Hematopoietic multipotent progenitor cell treated with erythropoietin and hydrocortisone succinate and interleukin-3 and kit ligand, for 17 days (in vitro differentiated cells): ENCODE measurements at places on chromosomes 2 and 18.

- peak; percentile 28 for DNase-seq
Measured at GRCh38 chr2:74525717-74526648, at the start of gene DQX1. Gene DQX1 (minus strand): TSS chr2:74526231. CDS start chr2:74525729, 502 bp downstream.

DNA sequence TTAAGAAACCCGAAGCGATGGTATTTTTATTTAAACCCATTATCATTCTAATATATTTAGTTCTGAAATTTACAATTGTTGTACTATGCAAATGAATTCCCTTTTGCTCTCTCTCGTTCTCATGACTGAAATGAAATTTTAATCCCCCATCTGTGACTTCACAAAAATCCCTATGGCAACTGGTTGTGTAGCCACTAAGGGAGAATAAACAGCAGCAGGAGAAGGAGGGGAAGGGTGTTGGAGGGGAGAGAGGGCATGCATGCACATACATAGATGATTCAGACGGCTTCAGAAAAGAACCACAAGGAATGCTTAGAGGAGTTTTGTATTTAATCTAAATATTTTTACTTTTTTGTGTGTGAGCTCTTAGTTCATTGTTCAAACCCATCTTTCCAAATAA, 36.8 kb downstream of the CPS1 start:
- DNase-seq, result no peak

DNA sequence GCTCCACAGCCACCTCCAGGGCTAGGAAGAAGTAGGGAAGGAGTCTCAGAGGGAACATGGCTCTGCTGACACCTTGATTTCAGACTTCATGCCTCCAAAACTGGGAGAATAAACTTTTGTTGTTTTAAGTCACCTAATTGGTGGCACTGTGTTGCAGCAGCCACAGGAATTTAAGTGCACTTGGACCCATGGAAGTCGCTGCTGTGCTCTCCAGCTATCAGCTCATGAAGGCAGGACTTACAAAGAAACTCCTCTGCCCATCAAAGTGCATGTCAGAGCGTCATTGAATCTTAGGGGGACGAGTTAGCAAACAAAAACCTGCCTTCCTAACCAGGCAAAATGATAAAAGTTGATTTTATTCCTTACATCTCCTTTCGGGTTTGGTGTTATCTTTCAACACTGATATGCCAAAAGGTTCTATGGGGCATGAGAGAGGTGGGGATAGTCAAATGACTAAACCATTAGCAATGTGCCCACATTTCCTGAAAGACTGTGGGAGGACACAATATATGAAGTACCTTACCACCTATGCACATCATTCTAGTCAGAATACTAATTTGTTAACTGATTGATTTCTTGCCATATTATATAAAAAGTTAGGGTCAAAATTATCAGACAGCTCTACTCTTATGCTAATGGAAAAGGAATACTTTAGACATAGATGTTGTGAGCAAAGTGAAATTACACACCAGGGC, 235.8 kb upstream of the TNP1 start:
- no peak for DNase-seq

GRCh38 chr2:16165518-16166326, 225.4 kb downstream of the MYCN start:
- DNase-seq, result no peak

- no peak for DNase-seq
Measured at GRCh38 chr2:241891315-241891987, 21.9 kb downstream of the RTP5 start.

- DNase-seq, result no peak
Measured at GRCh38 chr2:64629329-64629781, 24.4 kb downstream of the SERTAD2 start.

- DNase-seq, result no peak
Measured at GRCh38 chr2:207328944-207329386, 163.2 kb upstream of the KLF7 start.
